HCT116 (cell line): ENCODE measurements at places on chromosomes 3 and 15. TPM values are rescaled to one million over a fixed set of nuclear protein-coding genes. Genes with fewer than 3 reads are reported as not detected.

The CMC1 gene
- total RNA-seq = 29.0 TPM

The USP13 gene
- 22.7 TPM for total RNA-seq

The CLDN18 gene
- total RNA-seq = 0.17 TPM

The POPDC2 gene
- 1.6 TPM for total RNA-seq

The LRRC28 gene
- total RNA-seq = 21.4 TPM

The PIERCE2 gene
- 2.0 TPM for total RNA-seq

The CLDN16 gene
- not detected for total RNA-seq

The TIMP4 gene
- not detected for total RNA-seq

The RASGRP1 gene
- total RNA-seq = 1.6 TPM

The SYNPR gene
- total RNA-seq = not detected

The SMCO1 gene
- not detected for total RNA-seq

The ADGRG7 gene
- not detected for total RNA-seq

The CTXND1 gene
- total RNA-seq = not detected

The RPL14 gene
- 2,938 TPM for total RNA-seq
